ENCODE measurements at places on chromosomes 5 and 9.
A peak's percentile ranks its signal among the peaks of the same experiment; 100 is the strongest.

DNA sequence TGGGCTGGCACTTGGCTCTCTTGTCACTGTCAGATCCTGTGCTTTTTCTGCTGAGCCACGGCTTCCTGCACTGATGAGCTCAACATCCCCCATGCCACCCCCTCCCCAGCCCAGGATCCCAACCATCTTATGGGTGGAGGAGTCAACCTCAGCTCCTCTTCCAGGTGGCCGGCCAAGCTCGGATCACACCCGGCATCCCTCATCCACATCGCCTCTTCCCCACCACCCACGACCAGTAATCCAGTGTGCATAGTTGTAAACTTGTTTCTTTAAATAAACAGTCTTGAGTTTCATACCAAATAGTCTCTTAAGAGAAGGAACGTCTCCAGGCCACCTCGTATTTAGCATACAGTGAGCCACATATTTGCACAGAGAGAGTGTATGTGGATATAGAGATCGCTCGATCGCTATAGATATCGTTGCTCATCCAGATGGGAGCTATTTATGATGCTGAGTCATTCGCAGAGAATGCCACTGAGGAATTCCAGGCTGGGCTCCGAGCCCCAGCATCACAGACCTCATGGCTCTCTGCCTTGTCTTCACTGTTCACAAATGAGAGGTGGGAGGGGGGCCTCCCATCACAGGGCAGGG, 61.8 kb upstream of the CPLX2 start:
- DNase-seq, result peak; percentile 88

GRCh38 chr5:168132241-168132641, 159.2 kb upstream of the WWC1 start:
- DNase-seq, result no peak

DNA sequence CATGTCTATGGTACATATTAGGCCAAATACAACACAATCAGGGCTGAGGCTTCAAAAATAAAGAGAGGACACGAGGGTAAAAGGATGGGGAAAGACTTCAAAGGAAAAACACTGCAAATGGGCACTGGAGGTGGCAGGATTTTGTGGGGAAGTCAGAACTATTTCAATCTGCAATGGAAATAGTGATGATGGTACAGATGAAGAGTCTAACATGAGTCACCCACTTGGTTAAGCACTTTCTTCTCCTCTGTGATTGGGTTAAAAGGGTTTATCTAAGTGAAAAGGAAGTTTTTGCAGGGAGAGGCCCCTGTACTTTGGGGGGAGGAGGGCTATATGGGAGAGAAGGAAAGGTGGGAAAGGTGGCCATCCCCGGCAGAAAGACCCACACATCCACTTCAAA, 4.5 kb upstream of the SH3GL2 start:
- DNase-seq, result no peak

- no peak for DNase-seq
These were observed 36.9 kb downstream of the RANBP6 start for GRCh38 chr9:5978523-5978922.

All from MCF 10A (cell line).